ENCODE measurements at places on chromosomes 11 and 22.

GRCh38 chr11:112628676-112629075 lies 332.5 kb upstream of the NCAM1 start:
- no peak for DNase-seq

DNA sequence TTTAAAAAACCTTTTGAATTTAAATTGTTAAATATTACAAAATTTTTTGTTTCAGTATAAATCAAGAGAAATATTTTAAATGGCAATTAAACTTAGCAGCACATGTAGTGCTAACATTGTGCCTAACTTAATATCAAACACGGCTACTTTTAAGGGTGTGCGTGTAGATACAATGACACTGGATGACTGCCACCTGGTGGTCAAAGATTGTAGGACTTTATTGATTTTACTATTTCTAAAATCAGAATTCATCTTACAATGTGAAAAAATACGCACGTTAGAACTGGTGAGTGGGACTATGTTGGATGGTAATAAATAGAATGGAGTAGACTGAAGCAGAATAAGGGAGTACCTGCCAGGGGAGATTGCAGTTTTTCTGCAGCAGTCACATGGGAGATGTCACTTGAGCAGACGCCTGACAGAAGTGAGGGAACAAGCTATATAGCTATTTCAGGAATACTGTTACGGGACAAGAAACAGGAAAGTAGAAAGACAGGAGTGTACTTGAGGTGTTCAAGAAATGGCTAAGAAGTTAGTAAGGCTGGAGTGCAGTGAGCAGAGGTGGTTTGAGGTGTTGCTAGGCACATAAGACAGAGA lies 52.9 kb downstream of the UVRAG start:
- DNase-seq, result no peak

- no peak for DNase-seq
Observed at GRCh38 chr11:94734563-94735275, 33.4 kb upstream of the AMOTL1 start.

- DNase-seq, result no peak
Observed at GRCh38 chr11:130313383-130314183, 1.1 kb downstream of the ZBTB44 start.

- DNase-seq, result no peak
Observed at GRCh38 chr11:2599561-2600189, 100.1 kb downstream of the KCNQ1OT1 start.

GRCh38 chr22:41038732-41039131 lies 53.7 kb upstream of the EP300 start:
- DNase-seq, result no peak

- DNase-seq, result no peak
Observed at GRCh38 chr11:17570034-17570433, 23.0 kb downstream of the OTOG start.

GRCh38 chr11:416757-417621 lies 2.2 kb upstream of the SIGIRR start:
- DNase-seq, result peak; percentile 45

GRCh38 chr11:2940147-2940920 lies 11.1 kb upstream of the PHLDA2 start:
- DNase-seq, result peak; percentile 23

- DNase-seq, result no peak
Observed at GRCh38 chr22:28658448-28658847, 21.2 kb downstream of the TTC28 start.

- DNase-seq, result no peak
Observed at GRCh38 chr11:60887556-60887955, 18.8 kb downstream of the PRPF19 start.

DNA sequence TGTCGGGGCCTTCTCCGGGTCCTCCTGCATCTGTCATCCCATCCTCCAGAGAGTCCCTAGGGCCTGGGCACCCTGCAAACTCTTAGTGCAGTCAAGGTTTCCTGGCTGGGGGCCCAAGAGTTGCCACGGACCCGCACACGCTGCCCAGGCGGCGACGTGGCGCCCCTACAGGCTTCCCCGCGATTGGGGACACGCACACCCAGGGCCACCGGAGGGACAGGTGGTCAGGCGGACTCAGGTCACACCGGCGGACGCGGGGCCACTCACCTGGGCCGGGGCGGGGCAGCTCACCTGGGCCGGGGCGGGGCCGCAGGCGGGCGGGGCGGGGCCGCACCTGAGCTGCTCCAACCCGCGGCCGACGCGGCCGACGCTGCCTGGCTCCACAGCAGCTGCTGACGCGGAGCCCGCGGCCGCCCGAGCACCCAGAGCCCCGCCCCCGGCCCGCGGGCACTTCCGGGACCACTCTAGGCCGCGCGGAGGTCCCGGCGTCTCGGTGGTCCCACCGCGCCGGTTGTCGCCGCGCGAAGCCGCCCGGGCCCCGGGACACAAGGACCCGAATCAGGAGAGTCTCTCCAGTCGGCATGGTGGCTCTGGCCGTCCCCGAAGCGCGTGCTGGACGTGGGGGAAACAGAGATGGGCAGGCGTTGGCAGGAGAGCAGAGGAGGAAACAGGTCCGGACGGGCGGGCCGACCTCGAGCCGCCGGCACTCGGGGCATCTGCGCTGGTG lies at the start of gene ZNF70:
Gene ZNF70, minus strand, starts transcription at position 399 of the 727 bp plus-strand sequence. CDS start 5,972 bp downstream, outside the sequence.
- DNase-seq, result peak; percentile 74

GRCh38 chr11:119607726-119608125 lies 121.3 kb downstream of the NECTIN1 start:
- no peak for DNase-seq

DNA sequence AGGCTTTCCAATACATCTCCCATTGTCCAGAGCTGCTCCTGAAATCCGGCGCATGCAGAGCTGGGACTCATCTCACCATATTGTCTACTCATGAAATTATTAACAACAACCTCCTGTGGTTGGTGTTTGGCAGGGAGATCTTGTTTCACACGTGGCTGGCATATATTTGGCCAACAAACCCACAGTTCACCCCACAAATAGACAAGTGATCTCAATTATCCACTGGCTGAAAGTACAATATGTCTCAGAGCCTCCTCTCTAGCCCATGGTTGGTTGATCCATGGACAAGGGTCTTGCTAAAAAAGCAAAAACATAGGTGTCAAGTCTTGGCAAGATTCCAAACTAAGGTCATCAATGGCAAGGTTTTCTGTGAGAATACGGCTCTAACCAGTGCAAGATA lies 386.9 kb downstream of the ETS1 start:
- DNase-seq, result no peak

DNA sequence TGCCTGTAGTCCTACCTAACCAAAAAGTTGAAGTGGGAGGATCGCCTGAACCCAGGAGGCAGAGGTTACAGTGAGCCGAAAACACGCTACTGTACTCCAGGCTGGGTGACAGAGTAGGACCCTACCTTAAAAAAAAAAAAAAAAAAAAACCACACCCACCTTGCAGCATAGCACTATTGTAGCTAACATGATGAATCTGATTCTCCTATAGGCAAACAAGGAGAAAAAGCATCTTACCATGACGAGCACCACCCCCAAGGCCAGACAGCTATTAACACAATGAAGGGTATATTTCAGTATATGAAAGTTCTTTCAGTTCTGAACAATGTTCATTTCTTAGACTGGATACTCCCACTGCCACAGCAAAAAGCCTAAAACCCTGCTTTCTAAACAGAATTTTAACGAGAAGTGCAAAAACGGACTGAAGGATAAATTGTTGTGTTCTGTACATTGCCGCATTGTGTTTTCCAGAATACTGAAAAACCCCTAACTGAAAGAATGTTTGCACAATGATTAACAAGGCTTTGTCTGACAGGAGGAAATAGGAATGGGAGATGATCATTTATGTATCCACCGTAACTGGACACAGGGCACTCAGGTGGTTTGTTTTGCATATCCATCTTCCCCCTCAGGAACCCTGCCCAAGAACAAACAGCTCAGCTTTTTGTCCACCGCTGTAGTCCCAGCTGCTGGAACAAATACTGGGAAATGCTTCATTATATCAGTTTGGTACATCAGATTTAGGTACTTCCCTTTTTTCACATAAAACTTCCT lies 8.9 kb downstream of the PISD start:
- no peak for DNase-seq

- DNase-seq, result no peak
Observed at GRCh38 chr11:122756417-122756816, 81.9 kb upstream of the CRTAM start.

GRCh38 chr11:92866679-92867282 lies 102.7 kb upstream of the MTNR1B start:
- DNase-seq, result no peak

DNA sequence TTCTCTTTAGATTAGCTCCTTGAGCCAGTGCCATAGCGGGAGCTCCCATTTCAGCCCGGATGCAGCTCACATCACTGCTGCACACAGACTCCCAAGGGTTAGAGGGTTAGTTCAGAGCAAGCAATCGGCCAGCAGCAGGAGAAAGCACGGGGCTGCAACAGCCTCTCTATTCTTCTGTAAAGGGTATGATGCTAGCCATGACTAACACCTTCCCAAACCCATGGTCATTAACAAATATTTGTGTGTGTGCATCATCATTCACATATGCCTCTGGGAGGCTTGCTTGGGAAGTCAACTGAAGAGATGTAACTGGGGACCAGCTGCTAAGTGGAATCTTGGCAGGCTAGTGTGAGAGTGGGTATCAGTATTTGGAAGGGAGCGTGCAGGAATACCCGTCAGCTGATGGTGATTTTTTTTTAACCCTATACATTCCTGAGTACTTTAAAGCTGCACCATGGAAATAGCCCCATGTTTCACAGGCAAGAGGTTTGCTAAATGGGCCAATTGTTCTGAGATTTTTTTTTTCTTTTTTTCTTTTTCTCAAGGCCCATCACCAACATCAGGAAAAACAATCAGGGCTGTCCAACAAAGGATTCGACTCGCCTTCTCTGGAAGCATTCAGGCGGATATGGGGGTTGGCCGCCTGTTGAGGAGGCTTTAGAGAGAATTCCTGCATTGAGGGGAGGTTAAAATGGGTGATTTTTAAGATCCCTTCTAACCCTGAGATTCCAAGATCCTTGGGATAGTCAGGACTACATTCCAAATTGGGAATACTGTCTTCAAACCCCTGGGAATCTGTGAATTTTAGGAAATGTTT lies 33.2 kb upstream of the CCDC89 start:
- DNase-seq, result no peak

DNA sequence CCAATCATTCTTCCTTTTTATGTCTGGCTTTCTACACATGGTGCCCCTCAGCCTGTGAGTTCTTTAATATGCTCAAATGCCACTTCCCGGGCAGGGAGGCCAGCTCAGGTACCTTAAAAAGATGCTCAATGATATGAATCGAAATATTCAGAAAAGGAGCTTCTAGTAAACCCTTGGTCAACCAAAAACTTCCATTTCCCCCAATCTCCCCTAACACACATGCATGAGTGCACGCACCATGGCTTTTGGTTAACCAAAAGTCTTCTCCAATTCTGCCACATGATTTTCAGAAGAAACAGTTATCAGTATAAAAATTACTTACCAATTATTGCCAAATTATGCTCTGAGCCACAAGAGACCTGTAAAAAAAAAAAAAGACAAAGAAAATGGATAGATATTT lies 135.0 kb downstream of the SERGEF start:
- no peak for DNase-seq

DNA sequence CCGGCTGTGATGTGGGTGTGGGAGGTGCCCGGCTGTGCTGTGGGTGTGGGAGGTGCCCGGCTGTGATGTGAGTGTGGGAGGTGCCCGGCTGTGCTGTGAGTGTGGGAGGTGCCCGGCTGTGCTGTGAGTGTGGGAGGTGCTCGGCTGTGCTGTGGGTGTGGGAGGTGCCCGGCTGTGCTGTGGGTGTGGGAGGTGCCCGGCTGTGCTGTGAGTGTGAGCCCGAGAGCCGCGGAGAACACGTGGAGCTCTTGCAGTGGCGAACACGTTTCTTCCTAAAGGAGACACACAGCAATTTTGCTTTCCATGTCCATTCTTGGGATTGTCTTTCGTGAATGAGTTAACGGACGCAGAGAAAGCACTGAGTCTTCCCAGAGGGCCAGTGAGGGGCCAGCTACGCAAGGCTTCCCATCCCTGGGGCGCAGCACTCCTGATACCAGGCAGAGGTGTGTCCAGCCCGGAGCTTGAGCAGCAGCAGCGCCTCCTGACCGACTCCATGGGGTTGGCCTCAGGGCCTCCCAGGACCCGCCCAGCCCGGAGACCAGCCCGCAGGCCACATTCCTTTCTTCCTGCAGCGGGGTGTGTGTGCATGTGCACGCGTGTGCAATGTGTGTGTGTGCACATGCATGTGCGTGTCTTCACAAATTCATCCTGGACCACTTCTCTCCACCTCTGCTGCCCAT lies 245.0 kb upstream of the B3GAT1 start:
- DNase-seq, result no peak

DNA sequence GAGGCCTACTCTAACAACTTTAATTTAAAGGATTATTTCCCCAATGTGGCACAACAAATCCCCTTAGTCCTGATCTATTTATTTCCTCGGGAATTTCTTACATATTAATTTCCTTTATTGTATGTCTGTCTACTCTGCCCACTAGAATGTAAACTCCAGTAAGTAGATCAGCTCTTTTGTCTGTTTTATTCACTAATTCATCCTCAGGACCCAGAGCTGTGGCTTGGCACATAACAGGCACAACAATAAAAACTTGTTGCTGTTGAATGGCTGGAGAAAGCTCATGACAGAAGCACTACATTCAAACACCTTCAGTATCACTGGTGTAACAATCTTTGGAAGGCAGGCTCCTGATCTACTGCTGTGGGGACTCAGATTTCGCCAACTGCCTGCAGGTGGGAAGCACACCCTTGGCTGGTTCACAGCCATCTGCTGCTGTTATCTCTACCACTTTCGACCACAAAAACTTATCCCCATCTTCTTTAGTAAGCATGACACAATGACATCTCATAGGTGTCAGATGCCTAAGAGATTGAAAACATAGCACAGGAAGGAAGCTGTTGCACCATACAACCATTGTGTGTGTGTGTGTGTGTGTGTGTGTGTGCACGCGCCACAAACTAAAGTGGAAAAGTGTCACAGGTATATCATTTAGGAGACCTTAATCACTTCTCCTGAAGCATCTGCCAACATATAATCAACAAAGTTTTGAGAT lies 11.9 kb downstream of the HIRA start:
- peak; percentile 27 for DNase-seq

GRCh38 chr22:16915701-16916100 lies 90.5 kb upstream of the XKR3 start:
- no peak for DNase-seq

GRCh38 chr22:28229566-28230485 lies 310.8 kb upstream of the PITPNB start:
- no peak for DNase-seq

DNA sequence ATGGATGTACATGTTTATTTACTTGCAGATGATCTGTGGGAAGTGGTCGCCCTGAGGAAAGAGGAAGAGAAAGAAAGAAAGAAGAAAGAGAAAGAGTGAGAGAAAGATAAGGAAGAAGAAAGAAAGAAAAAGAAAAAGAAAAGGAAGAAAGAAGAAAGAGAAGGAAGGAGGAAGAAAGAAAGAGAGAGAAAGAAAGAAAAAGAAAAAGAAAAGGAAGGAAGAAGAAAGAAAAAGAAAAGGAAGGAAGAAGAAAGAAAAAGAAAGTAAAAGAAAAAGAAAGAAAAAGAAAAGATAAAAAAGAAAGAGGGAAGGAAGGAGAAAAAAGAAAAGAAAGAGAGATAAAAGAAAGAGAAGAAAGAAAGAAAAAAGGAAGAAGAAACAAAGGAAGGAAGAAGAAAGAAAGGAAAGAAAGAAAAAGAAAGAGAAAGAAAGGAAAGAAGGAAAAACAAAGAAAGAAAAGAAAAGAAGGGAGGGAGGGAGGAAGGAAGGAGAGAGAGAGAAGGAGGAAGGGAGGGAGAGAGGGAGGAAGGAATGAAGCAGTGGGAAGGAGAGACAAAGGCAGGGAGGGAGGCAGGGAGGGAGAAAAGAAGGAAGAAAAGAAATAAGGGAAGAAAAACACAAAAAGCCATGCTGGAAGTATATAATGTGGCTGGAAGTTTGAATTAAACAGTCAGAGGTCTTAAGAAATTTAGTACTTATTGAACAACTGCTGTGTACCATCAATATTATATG lies 976.6 kb downstream of the FAM181B start:
- no peak for DNase-seq

GRCh38 chr22:50714150-50714549 lies 23.9 kb upstream of the ACR start:
- no peak for DNase-seq
